ENCODE measurements at places on chromosomes 16 and 17. TPM values are rescaled to one million over a fixed set of nuclear protein-coding genes. Genes with fewer than 3 reads are reported as not detected.

ZDHHC7 gene
- 21.7 TPM for total RNA-seq

SLFN12L gene
- 0.09 TPM for total RNA-seq

PLK1 gene
- total RNA-seq: 6.7 TPM

GDPD1 gene
- total RNA-seq: 31.8 TPM

CYLD gene
- total RNA-seq: 43.0 TPM

SETD1A gene
- total RNA-seq: 3.3 TPM

SPN gene
- 0.36 TPM for total RNA-seq

CCL8 gene
- 0.18 TPM for total RNA-seq

CD79B gene
- total RNA-seq: not detected

KRT31 gene
- not detected for total RNA-seq

VAMP2 gene
- total RNA-seq: 29.9 TPM

GDE1 gene
- 33.2 TPM for total RNA-seq

KCNJ2 gene
- 5.4 TPM for total RNA-seq

TNFRSF13B gene
- not detected for total RNA-seq
